ENCODE measurements at places on chromosomes 3 and 15. TPM values are rescaled to one million over a fixed set of nuclear protein-coding genes. Genes with fewer than 3 reads are reported as not detected.

Gene ECE2
- not detected for total RNA-seq

Gene ASB14
- total RNA-seq, result not detected

Gene ALDH1A2
- total RNA-seq, result not detected

Gene SMARCC1
- 93.8 TPM for total RNA-seq

Gene UNC13C
- not detected for total RNA-seq

Gene EOMES
- total RNA-seq, result 270 TPM

Gene ZNF662
- total RNA-seq, result 0.42 TPM

DNA sequence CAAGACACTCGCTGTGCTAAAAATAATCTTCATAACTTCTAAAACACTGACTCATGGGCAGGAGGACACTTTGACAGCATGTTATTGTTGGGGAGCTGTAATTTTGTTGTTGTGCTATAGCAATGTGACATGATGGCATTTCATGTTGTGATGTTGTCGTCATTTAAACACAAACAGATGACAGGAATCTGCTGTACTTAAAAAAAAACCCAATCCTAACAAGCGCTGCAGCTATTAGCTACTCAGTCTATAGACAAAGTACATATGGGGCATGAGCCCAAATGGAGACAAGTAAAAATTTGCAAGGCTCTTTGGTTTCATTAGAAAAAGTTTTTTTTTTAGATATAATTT, 828 bp upstream of the ATOSA start:
- no peak for DNase-seq

- DNase-seq, result no peak
Measured at GRCh38 chr15:82549199-82549665, 9.0 kb upstream of the RPS17 start.

- no peak for DNase-seq
Measured at GRCh38 chr3:149623824-149624223, 34.0 kb downstream of the WWTR1 start.

DNA sequence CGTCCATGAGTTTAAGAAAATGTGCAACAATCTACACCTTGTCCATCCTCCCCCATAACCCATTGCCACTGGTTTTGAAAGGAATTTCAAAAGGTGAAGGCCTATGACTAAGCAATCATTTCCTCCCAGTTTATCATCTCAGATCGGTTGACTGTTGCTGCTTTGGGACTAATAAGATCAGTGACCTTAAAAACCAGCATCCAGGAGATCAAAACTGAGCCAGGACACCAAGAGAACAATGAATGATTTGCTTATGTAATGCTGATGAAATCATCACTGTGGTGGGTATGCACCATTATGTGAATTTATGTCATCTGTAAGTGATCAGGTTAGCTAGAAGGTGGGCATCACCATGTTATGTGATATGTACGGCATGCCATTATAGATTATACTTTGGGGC, 195.5 kb downstream of the SSR3 start:
- no peak for DNase-seq

GRCh38 chr3:133996251-133996661, 33.5 kb downstream of the SLCO2A1 start:
- DNase-seq, result no peak

GRCh38 chr15:68469162-68470048, 37.4 kb upstream of the ITGA11 start:
- DNase-seq, result no peak

DNA sequence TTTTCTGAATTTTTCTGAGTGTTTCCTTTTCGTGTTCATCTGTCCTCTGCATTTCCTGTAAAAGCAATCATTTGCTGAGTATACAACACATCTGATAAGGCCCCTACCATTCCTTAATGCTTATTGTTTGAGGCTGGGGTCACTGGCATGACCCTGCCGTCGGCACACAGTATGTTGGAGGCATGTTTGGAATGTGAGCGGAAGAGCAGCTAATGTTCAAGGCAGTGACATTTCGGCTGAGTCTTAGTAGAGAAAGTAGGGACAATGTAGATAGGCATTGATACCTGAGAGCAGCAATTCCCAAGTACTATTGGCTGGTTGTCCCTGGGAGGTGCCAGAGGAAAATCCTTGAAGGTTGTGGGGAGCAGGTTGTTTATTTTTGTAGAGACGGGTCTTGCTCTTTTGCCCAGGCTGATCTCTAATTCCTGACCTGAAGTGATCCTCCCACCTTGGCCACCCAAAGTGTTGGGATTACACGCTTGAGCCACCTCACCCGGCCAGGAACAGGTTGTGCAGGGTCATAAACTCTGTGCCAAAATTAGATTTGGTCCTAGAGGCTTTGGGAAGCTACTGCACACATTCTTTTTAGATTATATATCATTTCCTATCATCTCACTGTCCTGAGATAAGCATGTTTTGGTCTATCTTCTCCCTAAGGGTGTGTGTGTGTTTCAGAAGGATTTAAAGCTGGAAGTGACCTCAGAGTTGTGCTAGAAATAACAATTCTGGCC, 13.5 kb downstream of the PTPN23 start:
- DNase-seq, result no peak

- DNase-seq, result no peak
Measured at GRCh38 chr3:29755416-29755815, 474.5 kb downstream of the RBMS3 start.

DNA sequence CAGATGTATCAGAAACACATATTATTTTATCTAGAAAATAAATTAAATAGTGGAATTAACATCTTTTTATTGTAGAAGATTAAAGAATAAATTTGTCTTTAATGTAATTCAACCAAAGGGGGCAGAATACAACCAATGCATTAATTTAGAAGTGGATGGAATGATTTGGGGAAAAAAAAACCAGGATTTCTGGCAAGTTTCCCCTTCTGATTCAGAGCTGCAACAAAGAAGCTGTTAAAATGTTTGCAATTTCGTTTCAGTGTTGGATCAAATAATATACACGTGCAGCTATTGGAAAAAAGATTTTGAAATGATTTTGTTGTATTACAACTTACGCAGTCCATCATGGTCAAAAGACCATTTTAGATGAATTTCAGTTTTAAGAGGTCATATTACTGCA, 71.6 kb upstream of the ZNF280D start:
- no peak for DNase-seq

DNA sequence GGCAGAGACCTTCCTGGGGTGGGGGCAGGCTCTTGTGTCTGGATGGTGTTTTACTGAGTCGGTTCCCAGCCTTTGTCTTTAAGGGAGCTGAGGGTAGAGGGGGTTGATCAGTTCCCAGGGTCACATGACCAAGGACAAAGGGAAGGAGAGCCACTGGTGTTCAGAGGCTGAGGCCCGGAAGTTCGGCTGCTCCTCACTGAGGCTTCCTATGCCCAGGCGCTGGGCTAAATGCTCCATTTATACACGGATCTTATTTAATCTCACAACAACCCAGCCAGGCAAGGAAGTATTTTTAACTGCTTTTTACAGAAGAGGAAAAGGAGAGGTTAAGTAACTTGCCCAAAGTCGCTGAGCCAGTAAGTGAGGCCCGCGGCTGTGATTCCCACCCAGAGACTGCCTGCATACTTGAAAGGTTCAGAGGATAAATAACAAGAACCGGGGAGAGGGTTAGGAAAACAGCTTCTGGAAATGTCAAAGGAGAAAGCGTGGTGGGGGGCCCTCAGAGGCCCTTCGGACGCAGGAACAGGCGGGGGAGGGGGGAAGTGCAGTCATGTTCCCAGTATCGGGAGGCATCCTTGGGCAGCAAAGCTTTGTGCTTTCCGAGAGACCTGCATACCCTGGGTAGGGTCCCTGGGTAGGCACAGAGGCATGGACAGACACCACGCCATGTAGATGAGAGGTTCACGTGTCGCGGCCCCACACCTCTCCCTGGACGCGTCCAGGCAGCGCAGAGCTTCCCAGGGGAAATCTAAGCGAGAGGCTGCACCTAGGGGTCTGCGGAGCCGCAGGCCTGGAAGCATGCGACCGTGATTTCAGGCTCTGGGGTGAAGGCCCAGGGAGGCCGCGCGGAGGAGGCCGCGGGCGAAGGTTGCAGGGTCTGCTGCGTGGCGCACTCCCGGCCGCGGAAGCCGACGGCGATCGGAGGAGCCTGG, 21.3 kb downstream of the EPHB3 start:
- no peak for DNase-seq

- DNase-seq, result no peak
Measured at GRCh38 chr3:42090973-42091731, at the start of gene TRAK1. Gene TRAK1 (plus strand): TSS chr3:42091357. CDS start chr3:42091470, 113 bp downstream.

GRCh38 chr3:67661089-67661488, 6.7 kb upstream of the SUCLG2 start:
- DNase-seq, result no peak

GRCh38 chr3:66037330-66037985, 1.3 kb downstream of the MAGI1 start:
- DNase-seq, result no peak

GRCh38 chr3:171491361-171491760, 31.2 kb upstream of the TNIK start:
- DNase-seq, result no peak

DNA sequence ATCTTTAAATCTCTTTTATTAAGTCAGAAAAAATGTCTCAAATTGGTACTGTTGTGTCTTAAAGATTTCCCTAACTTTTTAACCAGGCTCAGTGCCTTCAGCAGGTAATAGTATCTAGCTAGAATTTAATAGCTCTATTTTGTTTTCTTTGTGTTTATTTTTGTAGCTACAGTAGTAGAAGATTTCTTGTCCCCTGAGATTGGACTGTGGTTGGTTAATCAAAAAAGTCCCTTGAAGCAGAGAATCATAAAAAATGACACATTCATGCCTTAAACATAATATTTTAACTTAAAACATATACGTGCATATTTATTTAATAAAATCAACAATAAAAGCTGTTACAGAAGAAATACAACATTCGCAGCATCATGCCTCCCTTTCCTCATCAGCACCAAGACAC, 102.8 kb downstream of the EEFSEC start:
- DNase-seq, result no peak

- no peak for DNase-seq
Measured at GRCh38 chr15:31499953-31500765, 173.5 kb downstream of the KLF13 start.

DNA sequence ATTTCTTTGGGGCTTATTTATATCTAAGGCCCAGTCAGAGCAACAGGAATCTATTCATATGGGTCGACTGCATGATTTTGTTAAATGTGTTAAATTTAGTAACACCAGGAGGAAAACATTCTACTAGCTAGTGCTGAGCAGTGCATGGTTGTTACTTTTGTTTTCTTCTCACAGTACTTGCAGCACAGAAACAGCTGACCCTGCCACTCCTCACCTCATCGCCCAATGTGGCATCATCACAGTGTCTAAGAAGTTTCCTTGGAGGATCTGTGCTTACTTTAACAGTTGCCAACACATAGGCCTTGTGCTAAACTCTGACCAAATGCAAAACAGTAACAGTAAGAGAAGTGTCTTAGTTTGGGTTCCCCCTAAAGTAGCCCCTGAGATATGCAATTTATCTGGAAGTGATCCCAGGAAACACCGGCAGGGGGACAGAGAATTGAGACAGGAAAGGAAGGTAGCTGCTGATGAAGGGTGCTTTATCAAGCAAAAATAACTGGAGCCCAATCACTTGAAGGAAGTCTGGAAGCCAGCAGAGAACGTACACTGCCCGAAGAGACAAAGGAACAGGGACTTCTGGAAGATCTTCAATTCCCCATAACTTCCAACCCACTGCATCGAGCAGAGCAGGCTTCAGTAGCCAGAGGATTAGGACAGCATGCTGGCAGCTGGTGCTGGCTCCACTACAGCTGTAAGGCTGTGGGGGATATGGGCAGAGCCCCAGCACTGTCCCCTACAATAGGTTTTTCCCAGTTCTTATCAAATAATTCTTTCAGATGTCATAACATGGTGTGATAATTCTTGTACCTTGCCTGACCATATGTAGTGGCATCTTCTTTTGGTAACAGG, 36.0 kb upstream of the ULK4 start:
- DNase-seq, result no peak

DNA sequence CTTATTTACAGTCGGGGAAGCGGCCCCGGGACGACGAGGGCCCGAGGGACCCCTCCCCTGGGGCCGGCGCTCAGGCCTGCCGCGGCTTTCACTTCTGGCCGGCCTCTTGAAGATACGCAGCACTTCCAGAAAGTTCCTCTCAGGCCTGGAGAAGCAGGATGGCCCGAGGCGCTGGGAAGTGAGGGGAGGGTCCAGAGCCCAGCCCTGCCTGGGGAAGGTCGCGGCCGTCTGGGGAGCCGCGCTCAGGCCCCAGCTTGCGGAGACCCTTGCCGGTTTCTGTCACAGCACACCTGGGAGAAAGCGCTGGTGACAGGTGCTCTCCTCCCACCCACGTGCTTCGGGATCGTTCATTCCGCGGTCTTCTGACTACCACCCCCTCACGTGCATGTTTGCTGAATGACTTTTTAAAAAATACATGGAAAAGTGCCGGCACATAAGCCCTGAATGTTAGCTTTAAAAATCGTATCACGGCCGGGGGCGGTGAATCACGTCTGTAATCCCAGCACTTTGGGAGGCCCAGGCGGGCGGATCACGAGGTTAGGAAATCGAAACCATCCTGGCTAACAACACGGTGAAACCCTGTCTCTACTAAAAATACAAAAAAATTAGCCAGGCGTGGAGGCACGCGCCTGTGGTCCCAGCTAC, 727 bp upstream of the TM2D3 start:
- DNase-seq, result peak; percentile 63

DNA sequence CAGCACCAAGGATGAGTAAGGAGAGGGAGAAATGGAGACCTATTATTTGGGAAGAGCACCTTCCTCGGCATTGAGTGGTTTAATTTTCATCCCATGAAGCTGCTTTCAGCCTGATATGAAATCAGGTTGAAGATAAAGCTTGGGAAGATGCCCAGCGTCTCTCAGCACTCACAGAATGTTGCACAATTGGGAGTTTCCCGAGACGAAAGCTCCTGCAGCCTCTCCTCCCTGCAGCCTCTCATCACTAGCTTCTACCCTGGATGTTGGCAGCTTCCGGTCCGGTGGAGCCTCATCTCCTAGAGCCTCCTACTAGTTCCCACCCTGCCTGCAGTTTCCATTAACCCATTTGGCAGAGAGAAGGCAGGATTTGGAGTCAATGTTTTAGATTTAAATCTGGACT, 40.3 kb downstream of the EDEM1 start:
- DNase-seq, result no peak

DNA sequence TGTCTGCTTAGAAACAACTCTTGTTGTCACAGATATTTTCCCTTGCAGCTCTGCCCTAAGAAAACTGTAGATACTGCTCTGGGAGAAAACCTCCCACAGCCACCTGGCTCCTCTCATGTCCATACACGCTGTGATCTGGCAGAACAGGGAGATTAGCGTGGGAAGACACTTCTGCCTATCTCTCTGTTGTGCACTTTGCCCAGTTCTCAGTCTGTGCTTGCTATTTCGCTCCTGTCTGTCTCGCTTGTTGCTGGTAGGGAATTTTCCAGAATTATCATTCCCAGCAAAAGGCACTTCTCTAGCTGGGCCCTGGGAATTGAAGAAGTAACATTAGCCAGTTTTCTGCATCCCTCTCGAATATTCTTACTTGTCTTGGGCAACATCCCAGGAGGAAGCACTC, 8.1 kb upstream of the GATM start:
- no peak for DNase-seq

- DNase-seq, result no peak
Measured at GRCh38 chr3:13189639-13190377, 116.6 kb upstream of the IQSEC1 start.

GRCh38 chr15:70267306-70267705, 169.6 kb upstream of the TLE3 start:
- peak; percentile 0 for DNase-seq

GRCh38 chr3:176939022-176939817, 258.1 kb downstream of the TBL1XR1 start:
- DNase-seq, result no peak

Data from natural killer cell treated with Interleukin-12 subunit alpha and Interleukin-12 subunit beta and Interleukin-15 and Interleukin-18, amount 100 ng/mL, for 72 hours (primary cell).